ENCODE measurements at places on chromosomes 5 and 9.
A peak's percentile ranks its signal among the peaks of the same experiment; 100 is the strongest.

DNA sequence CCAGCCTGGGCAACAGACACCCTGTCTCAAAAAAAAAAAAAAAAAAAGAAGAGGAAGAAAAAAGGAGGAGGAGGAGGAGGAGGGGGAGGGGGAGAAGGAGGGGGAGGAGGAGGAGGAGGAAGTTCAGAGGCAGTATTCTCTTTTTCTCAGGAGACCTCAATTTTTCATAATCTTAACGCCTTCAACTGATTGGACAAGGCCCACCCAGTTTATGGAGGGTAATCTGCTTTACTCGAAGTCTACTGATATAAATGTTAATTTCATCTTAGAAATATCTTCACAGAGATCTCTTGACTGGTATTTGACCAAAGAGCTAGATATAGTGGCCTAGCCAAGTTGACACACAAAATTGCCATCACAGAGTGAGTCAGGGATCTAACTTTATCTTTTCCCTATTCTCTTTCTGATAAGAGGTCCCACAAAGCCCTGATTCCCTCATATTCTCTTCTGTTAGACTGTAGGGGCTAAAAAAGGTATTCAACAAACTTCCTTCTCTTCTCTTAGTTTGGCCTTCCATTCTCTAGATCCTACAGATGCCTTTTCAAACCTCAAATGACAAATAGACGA, 115.5 kb upstream of the ABCA1 start:
- no peak for DNase-seq

- no peak for DNase-seq
Measured at GRCh38 chr9:68964102-68964541, 49.8 kb downstream of the PRKACG start.

GRCh38 chr5:122107016-122107415, 22.3 kb upstream of the ZNF474 start:
- DNase-seq, result no peak

GRCh38 chr5:173704615-173705511, 88.4 kb upstream of the BOD1 start:
- DNase-seq, result no peak

GRCh38 chr5:167565189-167565954, 726.1 kb upstream of the WWC1 start:
- no peak for DNase-seq

DNA sequence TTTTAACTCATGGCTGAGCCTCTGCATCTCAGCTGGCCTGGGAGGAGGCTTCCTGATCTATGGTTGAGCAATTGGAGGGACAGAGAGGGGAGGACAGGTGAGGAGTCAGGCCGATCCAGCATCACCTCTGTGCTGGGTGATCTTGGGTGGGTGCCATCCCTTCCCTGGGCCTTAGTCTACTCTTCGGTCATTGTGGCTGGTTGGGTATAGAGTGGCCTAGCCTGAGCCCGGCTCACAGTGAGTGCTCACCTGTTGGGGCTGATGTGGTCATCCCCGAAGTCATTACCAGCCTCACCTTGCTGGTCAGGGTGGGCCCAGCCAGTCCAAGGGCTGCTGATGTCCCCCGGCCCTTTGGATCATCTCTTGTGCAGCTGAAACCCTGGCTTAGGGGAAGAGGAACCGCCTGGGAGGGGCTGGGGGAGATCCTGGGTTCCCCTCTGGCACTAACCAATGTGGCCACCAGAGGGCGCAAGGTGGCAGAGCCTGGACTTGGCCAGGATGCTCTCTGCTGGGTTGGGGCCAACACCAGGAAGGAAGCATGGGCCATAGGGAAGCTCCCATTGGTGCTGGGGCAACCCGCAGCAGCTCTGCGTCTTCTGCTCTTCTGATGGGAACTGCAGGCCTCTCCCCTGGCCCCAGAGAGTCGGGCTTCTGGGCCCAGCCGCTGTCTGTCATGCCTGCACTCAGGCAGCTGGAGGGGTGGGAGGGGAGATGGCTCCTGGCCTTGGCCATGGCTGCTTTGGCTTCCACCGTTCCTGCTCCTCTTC, 17.3 kb upstream of the ODF2 start:
- DNase-seq, result peak; percentile 70
